ENCODE measurements at places on chromosomes 13 and 19.

GRCh38 chr19:48394331-48395169 lies 1.1 kb downstream of the GRIN2D start:
- DNase-seq = no peak

GRCh38 chr19:8251025-8251472 lies 41.9 kb downstream of the CERS4 start:
- no peak for DNase-seq

DNA sequence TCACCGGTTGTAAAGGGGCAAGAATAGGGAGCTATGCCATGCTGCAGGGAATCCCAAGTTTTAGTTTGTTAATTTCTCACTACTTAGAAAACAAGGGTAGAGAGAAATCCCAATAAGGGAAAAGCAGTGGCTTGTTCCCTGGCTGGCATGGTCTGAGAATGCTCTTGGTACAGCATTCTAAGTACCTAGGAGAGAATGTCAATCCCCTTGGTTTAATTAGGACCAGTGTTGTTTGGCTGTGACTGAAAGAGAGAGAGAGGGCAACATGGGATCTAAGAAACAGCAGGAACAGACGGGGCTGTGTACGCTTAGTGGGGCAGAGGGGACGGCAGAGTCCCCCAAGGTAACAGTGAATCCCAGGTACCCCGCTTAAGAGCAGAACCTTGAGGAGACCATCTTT lies 228.8 kb downstream of the PCDH9 start:
- DNase-seq = no peak

DNA sequence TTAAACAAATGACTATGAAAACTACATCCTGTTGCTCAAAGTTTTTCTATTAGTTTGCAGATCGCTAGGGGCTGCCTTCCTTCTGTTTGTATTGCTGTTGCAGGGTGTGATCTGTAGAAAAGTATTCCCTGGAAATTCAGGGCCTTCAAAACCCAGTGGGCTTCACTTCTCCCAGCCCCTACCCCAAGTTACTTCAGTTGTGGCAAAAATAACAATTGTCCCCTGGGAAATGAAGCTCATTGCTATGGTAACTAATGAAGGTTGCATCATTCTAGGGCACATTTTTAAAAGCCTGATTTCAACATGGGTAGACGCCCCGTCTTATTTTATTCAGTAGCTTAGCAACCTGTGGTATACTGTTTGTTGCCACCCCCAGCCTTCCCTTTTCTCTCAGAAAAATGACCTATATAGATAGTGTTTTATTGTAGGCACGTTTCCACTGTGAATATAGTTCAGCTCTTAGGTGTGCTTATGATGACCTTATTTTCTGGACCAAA lies 60.9 kb downstream of the WDFY2 start:
- DNase-seq = no peak

- no peak for DNase-seq
Measured at GRCh38 chr19:12847159-12848139, 9.1 kb downstream of the MAST1 start.

- DNase-seq = no peak
Measured at GRCh38 chr13:104967836-104968630, 1567.4 kb downstream of the EFNB2 start.

DNA sequence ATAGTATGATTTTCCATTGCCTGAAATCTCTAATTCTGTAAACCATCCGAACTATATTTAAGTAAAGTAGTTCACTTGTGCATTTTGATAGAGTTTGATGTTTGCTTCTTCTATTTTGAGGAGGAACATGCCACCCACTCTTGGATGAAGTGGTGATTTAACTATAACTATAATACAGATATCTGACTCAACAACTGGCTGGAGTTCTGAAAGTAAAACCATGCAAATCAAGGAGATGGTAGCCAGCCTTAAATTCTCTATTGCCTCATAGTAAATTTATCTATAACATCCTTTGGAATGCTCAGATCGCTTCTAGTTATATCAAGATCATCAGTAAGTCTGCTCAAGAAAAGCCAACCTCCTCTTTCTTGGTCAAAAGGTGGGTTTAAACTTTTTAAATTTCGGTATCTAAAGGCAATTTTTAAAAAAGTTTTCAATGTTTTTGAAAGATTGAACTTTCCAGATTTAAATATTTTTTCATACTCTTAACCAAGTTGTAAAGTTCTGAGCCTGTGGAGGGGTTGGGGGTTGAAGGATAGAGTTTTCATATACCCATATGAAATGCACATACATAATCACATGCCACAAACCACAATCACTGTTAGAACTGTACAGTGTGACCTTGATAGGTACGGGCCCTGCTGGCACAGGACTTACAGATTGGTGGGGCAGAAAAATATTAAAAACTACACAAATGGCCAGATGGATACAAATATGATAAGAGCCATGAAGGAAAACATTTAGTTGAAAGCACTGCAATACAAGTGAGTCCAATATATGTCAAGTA lies 90.5 kb upstream of the RFC3 start:
- no peak for DNase-seq

GRCh38 chr19:4592445-4592844 lies 33.0 kb upstream of the SEMA6B start:
- DNase-seq = no peak

DNA sequence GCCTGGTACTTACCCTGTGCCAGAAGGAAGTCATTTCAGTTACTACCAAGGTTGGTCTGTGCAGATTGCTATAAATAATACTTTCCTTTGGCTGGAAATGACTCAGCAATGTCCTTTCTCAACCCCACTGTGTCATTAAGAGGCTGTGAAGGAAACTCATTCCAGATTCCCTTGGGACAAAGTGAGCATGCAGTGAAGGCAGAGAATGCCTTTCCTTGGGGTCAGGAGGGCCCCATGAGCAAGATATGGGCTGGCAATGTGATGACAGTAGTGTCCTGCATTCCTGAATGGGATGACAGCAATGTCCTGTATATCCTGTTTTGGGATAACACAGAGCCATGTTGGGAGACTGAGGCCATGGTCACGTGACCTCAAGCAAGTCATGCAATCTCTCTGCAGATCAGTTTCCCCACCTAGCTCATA lies 213.1 kb upstream of the TMTC4 start:
- no peak for DNase-seq
